Activated T-helper 1 cell treated with anti-CD3 and anti-CD28 coated beads, Interleukin-2, amount 50 U/mL, for 16 hours (primary cell): ENCODE measurements at places on chromosomes 4 and X.
A peak's percentile ranks its signal among the peaks of the same experiment; 100 is the strongest.

GRCh38 chrX:65731684-65732289, 64.3 kb downstream of the MSN start:
- no peak for DNase-seq

DNA sequence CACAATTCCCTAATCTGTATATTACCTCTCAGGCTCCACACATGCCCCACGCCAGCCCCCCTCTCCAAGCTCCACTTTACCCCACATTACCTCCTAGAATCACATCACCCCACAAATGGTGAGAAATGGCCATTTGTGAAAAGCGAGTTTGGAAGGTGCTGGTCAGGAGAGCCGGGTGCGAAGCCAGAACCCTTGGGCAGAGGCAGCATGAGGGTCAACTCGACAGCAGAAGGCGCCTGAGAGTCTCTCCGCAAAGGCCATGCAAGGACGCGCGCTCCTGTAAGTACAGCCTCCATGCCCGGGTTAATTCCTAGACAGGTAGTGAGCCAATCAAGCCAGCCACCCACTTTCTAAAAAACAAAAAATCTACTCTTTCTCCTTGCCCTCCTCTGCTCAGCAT, 42.4 kb downstream of the RHOXF2 start:
- no peak for DNase-seq

GRCh38 chrX:138794246-138794645, 82.7 kb upstream of the FGF13 start:
- no peak for DNase-seq

GRCh38 chr4:101334963-101335572, 12.3 kb downstream of the PPP3CA start:
- no peak for DNase-seq

- DNase-seq, result no peak
These were observed 109.9 kb upstream of the DDX53 start for GRCh38 chrX:22889819-22890218.

- no peak for DNase-seq
These were observed 38.0 kb downstream of the CTBP1 start for GRCh38 chr4:1210971-1211370.

DNA sequence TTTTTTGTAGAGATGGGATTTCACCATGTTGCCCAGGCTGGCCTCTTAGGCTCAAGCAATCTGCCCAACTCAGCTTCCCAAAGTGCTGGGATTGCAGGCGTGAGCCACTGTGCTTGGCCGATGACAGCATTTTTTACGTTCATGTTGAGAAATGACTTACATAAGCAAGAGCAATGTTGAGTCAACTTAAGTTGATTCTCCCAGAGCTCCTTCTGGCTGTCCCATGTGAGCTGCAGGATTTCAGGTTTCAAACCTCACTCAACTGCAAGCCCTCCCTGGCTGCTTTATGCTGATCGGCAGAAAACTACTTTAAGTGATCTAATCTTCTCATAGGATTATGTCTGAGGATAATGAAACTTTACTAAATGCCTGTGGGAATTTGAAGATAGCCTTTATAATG, 86.8 kb downstream of the GC start:
- no peak for DNase-seq

DNA sequence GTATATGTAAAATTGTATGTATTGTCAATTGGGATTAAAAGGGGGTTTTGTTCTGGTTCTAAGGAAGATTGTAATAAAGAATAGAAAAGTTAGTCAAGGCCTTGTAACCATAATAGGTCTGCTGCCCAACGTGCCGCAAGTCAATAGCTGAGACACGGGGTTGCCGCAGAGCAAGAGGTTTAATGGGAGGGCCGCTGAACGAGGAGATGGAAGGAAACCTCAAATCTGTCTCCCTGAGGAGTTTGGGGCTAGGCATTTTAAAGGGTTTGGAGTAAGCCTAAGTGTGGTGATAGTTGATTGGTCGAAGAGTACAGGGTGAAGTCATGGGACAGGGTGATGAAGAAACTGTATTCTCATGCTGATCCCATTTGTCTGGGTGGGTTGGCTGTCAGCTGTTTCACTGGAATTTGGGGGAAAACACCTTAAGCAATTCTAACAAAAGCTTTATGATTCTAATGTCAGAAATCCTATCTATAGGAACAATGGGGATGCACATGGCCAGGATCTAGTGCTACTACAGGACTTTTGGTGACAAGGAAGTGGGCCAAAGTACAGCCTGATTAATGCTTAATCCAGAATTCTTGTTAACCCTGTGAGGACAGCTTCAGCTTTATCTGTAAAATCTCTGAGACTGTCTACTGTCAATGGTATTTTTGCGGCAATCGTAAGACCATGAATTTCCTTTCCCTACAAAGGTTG, 86.9 kb downstream of the RELL1 start:
- DNase-seq, result no peak

GRCh38 chrX:65837875-65838549, 170.6 kb downstream of the MSN start:
- no peak for DNase-seq

DNA sequence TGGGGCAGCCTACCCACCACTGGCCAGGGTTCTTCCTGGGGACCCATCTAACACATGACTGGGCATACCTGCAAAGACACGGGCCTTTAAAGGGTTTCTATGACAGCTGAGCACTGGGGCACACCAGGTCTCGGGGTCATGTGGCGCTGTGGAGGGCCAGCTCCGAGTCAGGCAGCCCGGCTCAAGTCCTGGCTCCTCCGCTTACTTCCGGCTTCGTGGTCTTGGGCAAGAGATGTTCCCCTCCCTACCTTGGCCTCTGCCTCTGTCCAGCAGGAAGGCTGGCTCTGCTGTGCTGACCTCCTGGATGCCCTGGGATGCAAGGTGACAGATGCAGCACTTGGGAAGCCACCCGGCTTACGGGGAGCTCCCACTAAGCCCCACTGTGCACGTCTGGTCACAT, 37.6 kb downstream of the HTRA3 start:
- no peak for DNase-seq

DNA sequence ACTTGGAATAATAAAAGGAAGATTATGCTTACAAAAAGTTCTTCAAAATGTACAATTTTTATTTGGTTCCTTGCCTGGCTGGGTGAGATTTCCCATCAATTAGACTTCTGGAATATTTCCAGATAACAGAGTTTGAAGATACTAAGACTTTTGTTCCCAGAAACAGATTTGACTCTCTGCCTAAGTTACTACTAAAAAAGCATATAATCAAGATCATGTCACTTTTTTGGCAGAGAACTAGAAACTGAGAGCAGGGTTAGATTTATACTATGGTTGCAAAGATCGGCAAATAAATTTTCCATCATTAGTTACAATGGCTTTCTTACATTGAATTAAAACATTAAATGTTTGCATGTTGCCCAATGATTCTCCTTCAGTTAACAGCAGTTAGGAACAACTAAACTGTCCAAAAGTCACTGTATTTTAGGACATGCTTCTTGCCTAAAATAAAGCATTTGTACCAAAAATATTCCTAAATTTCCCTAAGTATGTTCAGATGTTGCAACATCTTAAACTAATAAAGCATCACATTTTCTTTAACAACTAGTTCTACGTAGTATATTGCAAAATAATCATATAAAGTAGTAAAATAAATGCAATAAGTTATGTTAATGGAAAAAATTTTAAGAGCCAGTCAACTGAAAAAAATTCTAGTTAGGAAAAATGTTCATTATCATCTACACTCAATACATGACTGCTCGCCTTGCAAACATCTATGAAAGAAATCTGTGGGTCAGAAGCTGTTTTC, 73.0 kb downstream of the SEC24D start:
- no peak for DNase-seq

- no peak for DNase-seq
These were observed 206.2 kb downstream of the TENM3 start for GRCh38 chr4:182449186-182449929.

- DNase-seq, result no peak
These were observed 113.4 kb upstream of the ATXN3L start for GRCh38 chrX:13433298-13433605.

DNA sequence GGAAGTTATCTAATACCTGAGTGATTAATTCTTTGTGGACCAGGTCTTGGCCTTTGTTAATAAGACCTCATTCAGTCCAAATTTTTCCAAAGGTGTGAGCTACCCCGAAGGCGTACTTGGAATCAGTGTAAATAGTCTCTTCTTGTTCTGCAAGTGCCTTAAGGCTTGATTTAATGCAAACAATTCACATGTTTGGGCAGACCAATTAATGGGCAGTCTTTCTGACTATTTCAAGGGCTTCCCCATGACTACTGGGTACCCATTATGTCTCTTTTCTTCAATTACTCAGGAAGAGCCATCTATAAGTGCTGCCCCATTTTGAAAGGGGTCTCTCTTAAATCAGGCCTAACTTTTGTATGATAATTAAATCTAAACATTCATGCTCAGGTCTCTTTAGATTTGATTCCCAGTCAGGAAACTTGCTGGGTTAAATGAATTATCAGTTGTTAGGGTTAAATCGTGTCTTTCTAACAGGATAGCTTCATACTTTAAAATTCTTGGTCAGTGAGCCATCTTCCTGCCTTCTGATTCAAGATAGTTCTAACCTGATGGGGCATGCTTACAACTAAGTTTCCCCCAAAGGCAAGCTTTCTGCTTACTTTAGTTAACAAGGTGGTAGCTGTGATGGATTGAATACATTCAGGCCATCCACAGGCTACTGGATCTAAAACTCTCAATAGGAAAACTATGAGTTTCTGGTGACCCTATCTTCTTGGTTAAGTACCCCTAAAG, 179.6 kb downstream of the CCNG2 start:
- DNase-seq, result no peak

- no peak for DNase-seq
These were observed 18.5 kb upstream of the DRD5 start for GRCh38 chr4:9762823-9763475.

GRCh38 chr4:68344049-68344448, 5.8 kb downstream of the YTHDC1 start:
- DNase-seq, result no peak

GRCh38 chrX:57286507-57287251, at the start of gene FAAH2:
Gene FAAH2, plus strand, starts transcription at chrX:57286706. Its CDS starts 120 bp downstream, at chrX:57286826.
- DNase-seq, result peak; percentile 41

DNA sequence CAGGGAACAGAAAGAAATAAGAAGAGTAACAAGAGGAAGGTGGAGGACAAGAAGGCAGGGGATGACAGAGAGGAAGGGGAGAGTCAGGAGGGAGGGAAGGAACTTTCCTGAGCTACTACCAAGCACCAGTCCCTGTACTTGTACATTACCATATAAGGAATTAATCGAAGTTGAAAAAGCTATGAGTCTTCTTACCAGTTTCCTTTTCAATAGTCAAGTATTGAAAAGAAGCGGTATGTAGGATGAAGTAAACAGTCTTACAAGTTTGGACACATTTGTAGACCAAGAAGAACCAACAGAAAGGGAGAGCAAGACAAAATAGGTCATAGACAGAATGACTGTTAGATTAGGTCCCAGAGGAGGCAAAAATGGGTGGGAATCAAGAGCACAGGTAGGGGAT, 629.7 kb upstream of the DIPK2B start:
- no peak for DNase-seq

DNA sequence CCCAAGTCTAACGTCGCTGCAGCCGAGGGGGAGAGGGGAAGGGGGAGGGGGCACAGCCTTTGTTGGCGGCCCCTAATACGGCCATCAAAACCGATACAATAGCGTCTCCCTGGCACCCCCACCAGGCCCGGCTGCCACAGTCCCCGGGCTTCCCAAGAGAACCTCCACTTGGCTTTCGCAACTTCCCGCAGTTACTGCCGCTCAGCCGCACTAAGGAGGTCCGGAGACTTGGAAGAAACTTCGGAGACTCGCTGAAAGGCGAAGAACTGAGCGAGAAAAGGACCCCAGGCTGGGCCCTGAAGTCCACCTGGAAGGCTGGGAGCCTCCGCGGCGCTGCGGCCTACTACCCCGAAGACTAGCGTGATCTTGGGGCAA, 2.8 kb downstream of the NKX6-1 start:
- DNase-seq, result no peak

GRCh38 chrX:154719132-154719675, 31.7 kb downstream of the GAB3 start:
- DNase-seq, result no peak

DNA sequence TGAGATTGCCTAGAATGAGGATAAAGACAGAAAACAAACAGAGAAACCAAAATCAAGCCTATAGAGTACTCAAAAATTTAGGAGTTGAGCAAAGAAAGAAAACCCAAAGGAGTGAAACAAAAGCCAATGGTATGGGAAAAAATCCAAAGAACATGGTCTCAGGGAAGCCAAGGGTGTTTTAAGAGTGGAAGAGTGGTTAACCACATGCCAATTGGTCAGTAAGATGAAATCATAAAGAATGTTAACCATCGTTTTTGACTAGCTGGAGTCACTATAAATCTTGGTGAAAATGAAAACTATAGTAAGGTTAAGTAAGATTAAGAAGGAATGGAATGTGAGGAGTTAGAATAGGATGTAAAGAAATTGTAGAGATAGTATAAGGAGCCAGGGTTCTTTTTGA, 64.7 kb upstream of the RPL34 start:
- no peak for DNase-seq

DNA sequence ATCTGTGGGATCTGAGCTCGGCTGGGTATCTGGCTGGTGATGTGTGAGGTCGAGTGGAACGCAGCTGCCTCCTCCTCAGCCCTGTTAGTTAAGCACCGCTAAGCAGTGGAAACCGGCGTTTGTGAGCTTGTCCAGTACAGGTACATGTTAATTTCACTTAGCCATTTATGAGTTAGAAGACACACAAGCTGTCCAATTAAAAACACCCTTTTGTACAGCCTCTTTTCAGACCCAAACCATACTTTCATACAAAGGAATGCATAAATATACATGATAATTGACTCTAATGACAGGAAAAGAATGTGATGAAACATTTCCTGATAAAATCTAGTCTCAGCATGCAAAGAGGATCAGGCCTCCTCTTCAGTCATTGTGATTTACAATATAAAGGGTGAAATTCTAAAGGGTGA, 163.6 kb upstream of the FAT1 start:
- no peak for DNase-seq

DNA sequence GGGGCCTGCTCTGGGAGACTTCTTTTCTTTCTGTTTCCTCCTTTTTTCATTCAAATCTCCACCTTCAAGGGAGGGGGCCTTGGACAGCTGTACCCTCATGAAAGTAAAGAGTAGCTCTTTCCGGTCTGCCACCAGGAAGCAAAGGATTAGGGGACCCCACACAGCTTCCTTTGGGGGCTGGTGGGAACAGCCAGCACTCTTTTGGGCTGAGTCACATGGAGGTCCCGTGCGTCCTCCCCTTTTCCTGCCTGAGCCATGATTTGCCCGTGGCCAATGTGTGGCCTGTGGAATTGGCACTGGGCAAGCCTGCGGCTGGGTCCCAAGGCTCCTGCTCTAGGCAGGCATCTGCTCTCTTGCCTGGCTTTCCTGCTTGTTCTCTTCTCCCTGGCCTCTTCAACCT, 65.5 kb downstream of the FHDC1 start:
- DNase-seq, result no peak

GRCh38 chr4:147724468-147725201, 7.3 kb upstream of the ARHGAP10 start:
- DNase-seq, result no peak

DNA sequence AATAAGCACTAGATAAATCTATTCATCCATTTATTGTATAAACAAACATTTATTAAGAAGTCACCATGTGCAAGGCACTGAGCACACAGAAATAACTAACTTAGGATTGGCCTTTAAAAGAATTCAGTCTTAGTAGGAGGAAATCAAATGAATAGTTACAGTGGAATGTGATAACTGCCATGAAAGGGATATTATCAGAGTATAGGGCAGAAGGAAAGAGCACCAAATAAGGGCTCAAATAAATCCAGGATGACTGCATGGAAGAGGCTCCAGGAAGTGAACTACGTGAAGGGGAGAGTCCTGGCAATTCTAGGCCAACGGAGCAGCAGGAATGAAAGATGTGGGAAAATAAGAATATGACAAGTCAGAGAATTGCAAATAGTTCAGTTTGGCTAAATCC, 406.0 kb downstream of the INPP4B start:
- no peak for DNase-seq
